ENCODE measurements at places on chromosomes 16 and 17.

- no peak for DNase-seq
Observed at GRCh38 chr16:88705076-88705684, 1.0 kb downstream of the RNF166 start.

DNA sequence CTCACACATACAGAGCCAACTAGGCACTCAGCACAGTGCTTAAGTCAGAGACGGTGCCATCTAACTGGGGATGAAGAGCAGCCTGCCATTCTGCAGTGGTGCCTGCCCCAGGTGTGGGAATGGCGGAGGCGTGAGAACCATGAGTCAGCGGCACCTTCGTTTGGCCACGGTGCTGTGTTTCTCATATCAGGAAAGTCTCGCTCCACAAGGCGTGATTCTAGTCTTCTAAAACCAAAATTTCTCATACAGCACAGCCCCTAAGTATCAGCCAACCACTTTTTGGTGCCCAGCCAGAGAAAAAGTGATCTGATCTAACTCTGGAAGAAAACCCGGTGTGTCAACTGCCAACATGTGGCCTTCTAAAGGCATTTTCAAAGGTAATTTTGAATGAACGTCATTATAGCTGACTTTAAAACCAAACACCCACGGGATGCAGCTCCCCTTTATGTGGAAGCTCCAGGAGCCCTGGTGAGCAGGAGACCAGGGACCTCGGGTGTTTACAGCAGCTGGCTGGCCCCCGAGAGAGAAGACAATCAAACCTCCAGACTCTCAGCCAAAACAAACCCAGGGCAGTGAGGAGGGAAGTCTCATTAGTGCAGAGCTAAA, 54.6 kb downstream of the ABCC12 start:
- no peak for DNase-seq

GRCh38 chr16:54655121-54655590, 275.5 kb upstream of the IRX5 start:
- DNase-seq = no peak

DNA sequence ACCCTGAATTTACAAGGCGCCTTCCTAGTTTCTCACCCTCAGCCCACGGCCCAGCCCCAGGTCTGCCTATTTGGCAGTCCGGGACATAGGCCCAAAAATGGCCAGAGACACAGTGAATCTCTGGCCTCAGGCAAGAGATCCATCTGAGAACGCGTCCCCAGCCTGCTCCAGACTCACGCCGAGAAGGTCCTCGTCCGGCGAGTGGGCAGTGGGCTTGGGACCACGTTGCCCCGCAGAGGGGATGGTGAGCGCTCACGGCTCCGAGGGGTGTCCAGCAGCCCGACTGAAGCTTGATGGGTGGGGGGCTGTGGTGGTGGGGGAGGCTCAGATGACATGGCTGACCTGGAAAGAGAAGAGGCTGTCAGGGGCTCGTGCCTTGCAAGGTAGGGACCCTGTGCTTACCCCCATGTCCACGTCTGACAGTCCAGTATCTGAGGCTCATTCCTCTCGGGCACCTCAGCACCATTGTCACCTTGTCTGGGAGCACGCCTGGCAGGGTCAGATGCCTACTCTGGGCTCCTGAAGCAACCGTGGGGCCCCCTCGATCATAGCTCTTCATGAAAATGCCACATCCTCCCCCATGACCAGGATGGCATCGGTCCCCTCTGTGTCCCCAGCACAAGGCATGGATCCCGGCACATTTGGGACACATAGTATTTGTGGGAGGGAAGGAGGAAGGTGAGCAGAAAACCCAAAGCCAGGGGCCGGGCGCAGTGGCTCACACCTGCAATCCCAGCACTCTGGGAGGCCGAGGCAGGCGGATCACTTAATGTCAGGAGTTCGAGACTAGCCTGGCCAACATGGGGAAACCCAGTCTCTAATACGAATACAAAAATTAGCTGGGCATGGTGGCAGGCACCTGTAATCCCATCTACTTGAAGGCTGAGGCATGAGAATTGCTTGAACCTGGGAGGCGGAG, 9.6 kb downstream of the CARHSP1 start:
- no peak for DNase-seq

DNA sequence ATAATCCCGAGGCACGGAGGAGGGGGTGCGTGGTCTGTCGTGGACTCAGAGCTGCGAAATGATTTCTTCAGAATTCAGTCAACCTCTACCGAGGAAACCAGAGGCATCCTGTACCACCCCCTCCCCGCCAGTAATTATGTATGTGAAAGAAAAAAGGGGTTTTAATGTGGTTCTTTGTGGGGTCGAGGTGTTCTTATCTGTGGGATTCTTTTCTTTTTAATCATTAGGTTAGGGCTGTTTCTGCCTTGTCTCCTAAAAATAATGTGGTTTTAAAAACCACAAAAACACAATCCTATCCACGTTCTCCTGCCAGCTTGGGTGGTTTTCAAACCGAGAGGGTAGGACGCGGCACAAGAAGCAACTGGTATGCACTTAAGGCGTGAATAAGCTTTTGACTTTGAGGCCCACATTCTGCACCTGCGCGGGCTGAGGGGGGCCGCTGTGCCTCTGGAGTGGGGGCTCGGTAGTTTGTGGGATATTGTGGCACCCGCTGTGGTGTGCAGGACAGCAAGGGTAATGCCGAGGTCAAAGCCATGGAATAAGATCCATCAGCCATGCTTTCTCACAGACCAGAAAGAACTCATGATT, 1.0 kb downstream of the SLC47A1 start:
- DNase-seq = no peak

DNA sequence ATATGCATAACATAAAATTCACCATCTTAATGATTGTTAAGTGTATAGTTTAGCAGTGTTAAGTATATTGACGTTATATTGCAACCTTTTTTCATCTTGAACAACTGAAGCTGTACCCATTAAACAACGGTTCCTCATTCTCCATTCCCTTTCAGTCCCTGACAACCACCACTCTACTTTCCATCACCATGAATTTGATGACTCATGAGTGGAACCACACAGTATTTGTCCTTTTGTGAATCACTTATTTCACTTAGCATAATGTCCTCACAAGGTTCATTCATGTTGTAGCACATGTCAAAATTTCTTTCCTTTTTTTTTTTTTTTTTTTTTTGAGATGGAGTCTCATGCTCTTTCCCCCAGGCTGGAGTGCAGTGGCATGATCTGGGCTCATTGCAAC, 46.0 kb downstream of the HOXB1 start:
- peak; percentile 91 for DNase-seq

DNA sequence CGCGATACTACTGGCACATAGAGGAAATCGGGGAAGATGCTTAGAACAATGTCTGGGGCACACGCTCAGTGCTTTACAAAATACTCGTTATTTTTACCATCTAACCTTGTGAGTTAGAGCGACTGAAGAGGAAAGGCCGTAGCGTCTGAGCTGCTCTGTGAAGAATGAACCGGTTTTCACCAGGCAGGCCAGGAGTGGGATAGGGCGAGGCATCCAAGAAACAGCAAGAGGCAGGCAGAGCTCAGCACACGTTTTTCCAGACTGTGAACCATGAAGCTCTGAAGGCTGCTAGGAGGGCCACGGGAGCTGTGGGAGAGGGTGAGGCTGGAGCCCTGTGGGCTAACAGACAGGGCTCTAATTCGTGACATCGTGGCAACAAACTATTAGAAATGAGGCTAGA, 95.5 kb downstream of the MRM3 start:
- DNase-seq = no peak

- DNase-seq = no peak
Observed at GRCh38 chr16:5736209-5736930, 638.8 kb upstream of the EEF2KMT start.

- DNase-seq = no peak
Observed at GRCh38 chr17:29573558-29573869, 5.0 kb downstream of the TP53I13 start.

DNA sequence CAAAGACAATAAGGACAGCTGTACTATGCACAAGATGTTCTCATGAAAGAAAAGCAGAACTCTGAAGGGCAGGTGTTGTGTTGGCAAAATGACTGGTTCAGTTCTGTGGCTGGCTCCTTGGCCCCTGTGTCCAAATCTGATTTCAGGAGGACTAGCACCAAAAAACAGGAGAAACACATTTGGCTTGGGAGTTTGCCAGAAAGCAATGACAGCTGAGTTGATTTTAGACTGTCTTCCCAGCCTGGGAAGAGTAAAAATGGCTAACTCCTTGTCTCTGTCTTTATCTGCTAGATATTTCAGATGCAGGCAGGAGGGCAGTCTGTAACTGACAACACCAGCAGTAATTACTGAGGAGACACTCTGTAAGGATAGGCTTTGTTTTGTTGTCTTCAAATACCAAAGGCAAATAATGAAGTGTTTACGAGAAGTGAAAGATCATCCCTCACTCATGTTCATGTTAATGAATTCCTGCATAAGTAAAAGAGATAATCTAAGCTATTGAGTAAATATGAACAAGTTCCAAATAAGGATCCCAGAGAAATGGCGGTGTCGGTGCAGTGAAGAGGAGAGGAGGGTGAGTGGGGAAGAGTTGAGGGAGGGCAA, 989.0 kb downstream of the CDH11 start:
- DNase-seq = no peak

DNA sequence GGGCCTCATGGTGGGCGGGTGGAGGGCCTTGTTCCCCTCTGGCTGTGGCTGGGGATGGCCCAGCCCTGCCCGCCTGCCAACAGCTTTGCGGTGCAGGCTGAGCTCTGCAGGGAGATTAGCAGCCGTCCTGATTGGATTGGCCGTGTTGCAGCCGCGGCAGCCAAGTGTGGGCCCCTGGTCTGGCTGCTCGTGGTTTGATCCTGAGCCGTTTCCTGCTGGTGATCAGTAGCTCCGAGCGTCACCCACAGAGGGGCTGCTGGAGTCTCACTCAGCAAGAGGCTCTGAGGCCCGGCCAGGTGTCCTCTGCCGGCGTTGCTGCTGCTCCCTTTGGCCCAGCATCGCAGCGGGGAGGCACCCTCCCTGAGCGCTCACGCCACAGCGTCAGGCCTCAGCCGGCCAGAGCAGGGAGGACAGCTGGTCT, 32.5 kb downstream of the BAIAP2 start:
- no peak for DNase-seq

- DNase-seq = peak; percentile 40
Observed at GRCh38 chr17:69574257-69575197, 160.0 kb downstream of the MAP2K6 start.

DNA sequence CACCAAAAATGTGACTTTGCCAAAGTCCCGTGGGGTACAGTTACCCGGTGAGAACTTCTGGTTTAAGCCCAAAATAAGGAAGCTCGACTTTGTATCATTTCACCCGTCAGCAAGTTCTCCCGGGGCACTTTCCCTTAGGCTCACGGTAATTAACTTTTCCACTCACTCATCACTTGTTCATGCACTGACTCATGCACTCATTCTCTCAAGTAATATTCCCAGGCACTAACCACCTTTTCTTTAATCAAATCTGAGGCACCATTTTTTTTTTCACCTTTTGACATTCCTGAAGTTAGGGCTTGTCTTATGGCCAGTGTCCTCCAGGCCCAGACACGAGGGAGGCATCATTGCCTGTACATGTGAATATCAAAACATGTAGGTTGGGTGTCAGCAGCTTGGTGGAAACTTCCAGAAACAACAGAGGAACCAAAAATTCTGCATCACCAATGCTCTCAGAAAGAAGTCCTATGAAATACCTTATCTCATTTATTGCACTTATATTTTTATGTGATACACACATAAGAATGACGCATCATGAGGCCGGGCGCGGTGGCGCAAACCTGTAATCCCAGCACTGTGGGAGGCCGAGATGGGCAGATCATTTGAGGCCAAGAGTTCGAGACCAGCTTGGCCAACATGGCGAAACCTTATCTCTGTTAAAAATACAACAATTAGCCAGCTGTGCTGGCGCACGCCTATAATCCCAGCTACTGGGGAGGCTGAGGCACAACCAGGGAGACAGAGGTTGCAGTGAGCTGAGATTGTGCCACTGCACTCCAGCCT, 36.1 kb upstream of the ATP2C2 start:
- DNase-seq = peak; percentile 14

DNA sequence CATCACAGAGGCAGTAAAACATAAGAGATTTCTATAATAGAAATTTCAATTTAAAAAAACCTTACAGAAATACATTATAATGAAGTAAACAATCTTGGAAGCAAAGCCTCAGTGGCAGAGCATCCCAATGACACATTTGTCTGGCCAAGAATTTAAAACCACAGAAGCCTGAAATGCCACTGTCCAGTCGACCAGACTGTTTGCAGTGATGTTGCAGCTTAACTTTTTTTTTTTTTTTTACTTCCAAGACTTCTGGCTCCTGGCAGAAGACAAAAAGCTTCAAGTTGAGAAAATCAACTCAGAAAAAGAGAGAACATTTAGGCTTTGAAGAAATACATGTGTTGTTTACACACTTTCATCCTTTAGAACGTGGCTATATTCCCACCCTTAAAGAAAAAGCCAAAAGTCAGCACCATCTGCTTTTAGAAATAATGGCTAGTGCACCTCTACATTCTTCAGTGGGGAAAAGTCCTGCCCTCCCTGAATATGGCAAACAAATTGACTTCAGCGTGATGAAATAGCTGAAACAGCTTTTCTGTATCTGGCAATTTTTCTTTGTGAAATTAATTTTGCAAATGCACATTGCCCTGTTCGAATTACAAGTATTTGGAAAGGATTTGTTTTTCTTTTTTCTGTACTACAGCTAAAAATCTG, 205.5 kb upstream of the MON1B start:
- DNase-seq = peak; percentile 23

- peak; percentile 93 for DNase-seq
Observed at GRCh38 chr16:84839054-84839453, 19.3 kb downstream of the CRISPLD2 start.

DNA sequence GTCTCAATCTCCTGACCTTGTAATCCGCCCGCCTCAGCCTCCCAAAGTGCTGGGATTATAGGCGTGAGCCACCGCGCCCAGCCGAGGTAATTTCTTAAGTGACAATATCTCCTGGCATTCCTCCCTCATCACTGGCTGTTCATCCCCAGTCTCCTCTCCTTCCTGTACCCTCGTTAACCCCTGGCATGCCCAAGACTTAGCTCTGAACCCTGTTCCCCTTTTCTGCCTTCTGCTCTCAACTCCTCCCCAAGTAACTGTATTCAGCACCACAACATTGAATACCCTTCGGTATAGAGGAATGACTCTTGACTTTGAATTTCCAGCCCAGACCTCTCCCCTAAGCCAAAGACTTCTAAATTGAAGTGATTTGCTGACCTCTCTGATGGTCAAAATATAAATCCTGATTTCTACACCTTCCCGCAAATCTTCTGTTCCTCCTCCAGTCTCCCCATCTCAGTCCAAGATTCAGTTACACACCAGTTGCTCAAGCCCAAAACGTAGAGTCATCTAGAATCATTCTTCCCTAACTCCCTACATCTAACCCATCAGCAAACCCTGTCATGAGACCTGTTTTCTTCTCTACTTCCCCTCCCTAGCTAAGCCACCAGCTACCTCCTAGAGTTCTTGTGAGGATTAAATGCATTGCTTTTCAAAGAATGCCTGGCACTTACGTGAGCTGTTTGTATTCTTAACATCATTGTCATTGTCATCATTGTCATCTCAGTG, 14.8 kb downstream of the PMP22 start:
- DNase-seq = no peak

Data from RCC 7860 (cell line).